Forelimb muscle (tissue), 1 donor: ENCODE measurements at places on chromosomes 3 and 15. TPM values are rescaled to one million over a fixed set of nuclear protein-coding genes. Genes with fewer than 3 reads are reported as not detected.

Gene MEIS2
- 4.2 TPM for polyA plus RNA-seq

DNA sequence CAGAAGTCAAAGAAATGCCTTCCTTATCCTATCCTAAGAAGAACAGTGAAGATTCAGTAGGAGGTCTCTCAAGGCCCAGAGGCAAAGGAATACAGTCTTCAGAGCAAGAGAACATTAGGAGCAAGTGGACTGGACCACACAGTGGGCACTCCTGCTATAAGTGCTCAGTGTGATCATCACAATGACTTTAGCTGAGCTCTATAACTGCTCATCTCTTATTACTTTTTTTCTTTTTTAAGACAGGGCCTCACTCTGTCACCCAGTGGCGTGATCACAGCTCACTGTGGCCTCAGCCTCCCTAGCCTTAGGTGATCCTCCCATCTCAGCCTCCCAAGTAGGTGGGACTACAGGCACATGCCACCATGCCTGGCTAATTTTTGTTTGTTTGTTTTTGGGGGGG is 48.1 kb downstream of the COL8A1 start:
- no peak for DNase-seq

GRCh38 chr3:180698760-180699270 is 19.5 kb upstream of the CCDC39 start:
- DNase-seq: no peak

DNA sequence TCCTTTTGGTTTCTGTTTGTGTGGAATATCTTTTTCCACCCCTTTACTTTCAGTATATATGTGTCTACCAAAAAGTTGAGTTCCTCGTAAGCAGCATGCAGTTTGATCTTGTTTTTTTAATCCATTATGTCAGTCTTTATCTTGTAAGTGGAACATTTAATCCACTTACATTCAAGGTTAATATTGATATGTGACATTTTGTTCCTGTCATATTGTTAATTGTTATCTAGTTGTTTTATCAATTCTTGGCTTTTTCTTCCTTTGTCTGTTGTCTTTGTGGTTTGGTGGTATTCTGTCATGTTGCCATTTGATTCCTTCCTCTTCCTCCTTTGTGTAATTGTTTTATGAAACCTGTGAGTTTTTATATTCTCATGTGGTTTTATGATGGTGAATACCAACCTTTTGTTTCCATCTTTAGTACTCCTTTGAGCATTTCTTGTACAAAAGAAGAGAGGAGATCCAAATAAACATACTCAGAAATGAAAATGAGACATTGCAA is 43.4 kb upstream of the XCR1 start:
- DNase-seq: no peak

DNA sequence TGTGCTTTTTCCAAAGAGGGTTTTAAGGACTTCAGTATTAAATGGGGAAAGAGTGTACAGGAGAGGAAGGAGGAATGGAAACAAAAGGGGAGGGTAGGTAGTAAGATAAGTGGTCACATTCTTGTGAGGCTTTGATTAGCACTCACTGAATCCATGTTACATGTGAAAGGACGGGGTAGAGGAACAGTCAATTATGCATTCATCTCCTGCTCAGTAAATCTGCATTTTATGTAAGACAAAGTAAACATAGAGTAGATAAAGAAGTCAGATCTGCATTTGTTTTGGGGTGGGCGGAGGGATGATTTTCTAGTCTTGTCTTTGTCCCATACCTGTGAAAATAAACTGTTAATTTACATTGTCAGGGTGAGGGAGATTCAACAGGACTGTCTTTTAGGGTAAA is 50.8 kb downstream of the SACM1L start:
- no peak for DNase-seq

- no peak for DNase-seq
Observed at GRCh38 chr15:98413933-98414546, 234.3 kb upstream of the IGF1R start.
